ENCODE measurements at places on chromosomes 5 and 9.

- DNase-seq: no peak
These were observed 4.7 kb upstream of the C9orf57 start for GRCh38 chr9:72065076-72065475.

DNA sequence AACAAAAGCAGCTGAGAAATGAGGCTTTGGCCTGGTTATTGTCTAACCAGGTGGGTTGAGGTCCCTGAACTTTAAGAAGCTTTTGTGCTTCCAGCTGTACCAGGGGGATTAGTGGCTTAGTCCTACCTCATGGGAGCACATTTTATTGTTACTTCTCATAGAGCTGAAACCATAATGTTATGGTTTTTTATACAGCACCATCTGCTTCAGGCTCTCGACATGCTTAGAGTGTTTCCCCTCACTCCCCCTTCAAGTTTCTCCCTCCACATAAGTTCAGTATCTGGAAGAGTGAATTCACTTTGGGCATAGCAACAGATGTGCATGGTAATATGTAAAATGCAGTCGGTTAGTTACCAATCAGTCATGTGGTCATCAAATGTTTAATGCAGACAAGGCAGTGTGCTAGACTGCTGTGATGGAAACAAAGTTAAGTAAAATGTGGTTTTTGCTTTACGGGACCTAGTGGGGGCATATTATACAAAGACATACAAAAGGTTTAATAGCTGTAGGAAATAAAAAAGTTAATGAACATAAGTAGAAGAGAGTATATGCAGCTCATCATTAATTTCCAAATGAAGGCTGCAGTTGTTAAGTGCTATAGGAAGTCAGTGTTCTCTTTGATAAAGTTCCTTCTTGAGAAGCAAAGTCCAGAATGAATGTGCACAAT lies 95.9 kb upstream of the SPRY4 start:
- no peak for DNase-seq

- no peak for DNase-seq
These were observed 120.9 kb downstream of the CDC42SE2 start for GRCh38 chr5:131384616-131385214.

GRCh38 chr9:114001794-114002261 lies 76.3 kb downstream of the AMBP start:
- DNase-seq: no peak

DNA sequence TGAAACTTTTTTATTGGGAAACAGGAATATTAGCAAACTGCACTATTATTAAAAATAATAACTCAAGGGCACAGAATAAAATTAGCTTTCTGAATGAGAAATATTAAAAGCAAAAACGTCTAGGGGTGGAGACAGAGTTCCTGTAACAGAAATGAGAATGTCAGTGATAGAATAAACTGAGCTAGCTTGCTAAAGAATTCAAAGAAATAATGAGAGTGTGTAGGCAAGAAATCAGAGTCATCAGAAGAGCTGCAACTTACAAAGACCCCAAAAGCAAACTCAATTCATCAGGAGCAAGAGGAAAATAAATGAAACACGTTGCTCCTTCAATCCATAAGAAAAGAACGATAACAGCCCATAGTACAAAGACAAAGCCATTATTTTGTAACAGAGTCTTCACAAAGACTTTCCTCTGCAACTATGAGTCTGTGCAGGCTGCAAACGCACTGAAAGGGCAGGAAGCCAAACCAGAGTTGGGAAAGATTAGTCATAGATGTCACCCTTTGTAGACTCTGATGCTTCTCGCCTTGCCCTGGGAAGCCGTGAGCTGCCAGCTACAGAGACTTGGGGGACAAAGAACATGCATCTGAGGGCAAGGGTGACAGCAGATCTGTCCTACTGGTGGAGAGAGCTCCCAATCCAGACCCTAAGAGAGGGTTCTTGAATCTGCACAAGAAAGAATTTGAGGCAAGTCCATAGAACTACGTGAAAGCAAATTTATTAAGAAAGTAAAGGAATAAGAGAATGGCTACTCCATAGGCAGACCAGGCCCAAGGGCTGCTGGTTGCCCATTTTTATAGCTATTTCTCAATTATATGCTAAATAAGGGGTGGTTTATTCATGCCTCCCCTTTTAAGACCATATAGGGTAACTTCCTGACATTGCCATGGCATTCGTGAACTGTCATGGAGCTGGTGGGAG lies 40.8 kb downstream of the SHC3 start:
- no peak for DNase-seq

- no peak for DNase-seq
These were observed 221.1 kb downstream of the ISL1 start for GRCh38 chr5:51604324-51604723.

DNA sequence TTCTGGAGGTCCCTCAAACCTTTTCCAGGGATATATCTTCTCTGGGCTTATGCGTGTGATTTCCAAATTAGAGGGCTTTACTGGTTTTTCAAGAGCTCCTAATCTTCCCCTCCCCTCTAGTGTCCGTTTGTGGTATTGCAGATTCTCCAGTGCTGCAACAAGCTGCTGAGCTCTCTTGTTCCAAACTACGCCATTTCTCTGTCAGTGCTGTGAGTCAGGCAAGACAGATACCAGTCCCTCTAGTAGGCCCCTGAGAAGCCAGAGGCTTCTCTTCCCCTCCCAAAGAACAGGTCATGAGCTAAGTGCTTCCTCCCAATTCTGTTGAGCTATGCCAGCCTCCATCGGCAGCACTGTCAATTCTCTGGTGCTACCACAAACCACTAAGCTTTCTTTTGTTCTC lies 149.5 kb downstream of the FANCC start:
- DNase-seq: peak; percentile 19

DNA sequence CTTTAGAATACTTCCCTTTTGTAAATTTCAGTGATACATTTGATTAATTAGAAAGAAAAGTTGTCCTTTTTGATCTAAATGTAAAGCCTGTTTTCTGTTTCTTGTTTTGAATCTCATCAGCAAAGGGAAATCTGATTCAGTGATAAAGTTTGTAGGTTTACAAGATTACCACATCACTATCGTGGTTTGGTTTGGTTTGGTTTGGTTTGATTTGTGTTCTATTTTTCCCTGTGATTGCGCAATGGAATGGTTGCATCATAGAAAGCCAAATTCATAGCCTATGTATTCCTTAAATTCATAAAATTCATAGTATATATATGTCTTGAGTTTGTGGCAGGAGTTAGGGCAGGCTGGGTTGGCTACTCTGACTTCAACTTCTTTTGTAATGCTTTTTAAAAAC lies 15.2 kb downstream of the SRFBP1 start:
- no peak for DNase-seq

DNA sequence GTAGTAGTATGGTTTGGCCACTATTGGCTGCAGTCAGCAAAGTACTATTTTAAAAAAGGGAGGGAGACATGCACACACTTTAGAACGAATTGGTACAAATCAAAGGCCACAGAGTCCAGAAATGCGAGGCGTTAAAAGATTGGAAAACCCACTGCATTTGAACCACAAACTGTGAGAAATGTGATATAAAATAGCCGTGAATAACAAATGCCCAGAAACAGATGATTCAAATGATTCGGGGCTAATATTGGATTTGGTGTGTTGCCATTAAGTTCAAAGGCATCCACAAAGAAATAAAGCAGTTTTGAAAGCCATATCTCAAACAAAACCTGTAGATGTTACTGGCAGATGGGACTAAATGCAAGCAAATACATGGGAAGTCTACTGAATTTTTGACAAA lies 140.9 kb upstream of the HMHB1 start:
- no peak for DNase-seq

- no peak for DNase-seq
These were observed at the start of gene PCDHB7 for GRCh38 chr5:141172381-141173204. TSS of gene PCDHB7 (plus strand) at chr5:141172644. CDS start at chr5:141172836, 192 bp downstream.

All from stimulated activated CD4-positive, alpha-beta T cell treated with anti-CD3 and anti-CD28 coated beads, Interleukin-1b, Interleukin-23, amount 100 ng/mL, for 24 hours (primary cell).